ENCODE measurements at places on chromosomes 11 and 22. TPM values are rescaled to one million over a fixed set of nuclear protein-coding genes. Genes with fewer than 3 reads are reported as not detected.

The CREB3L1 gene
- 0.37 TPM for total RNA-seq

The ANAPC15 gene
- 65.6 TPM for total RNA-seq

DNA sequence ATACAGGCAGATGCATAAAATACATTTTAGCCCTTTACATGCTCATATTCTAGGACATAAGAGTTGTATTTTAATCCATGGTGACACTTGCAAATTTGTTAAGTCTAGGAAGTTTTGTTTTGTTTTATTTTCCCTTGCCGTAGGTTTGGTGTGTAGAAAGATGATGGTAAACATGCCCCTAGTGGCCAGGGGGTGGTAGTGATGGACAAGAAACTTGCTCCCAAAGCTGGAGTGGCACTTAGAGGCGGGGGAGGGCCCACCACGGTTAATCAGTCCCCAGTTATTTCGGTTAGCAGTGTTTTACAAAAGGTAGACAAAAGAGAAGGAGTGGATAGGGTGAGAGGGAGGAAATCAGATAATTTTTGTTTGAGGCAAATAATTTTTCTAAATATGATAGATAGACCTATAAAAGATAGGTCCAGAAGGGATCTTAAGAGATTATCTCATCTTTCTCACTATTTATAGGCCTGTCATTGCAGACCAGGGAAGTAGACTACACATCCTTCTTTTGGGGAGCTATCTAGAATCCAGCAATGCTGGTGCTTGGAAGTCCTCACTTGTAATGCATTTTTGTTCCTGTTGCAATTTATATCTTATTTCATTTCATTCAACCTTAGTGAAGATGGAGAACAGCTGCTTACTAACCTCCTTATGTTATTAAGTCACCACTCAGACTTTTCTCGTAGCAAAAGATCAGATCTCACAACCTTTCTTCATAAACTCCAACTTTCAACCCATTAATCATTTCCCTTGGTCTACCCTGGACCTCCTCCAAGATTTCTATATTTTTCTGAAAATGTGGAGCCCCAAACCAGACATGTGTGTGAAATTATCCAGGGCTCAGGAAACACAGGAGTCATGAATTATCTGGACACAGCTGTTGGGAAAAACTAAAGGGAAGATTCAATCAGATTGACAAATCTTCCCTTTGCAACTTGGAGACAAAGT lies 5.9 kb upstream of the BDNF start:
- DNase-seq, result no peak

DNA sequence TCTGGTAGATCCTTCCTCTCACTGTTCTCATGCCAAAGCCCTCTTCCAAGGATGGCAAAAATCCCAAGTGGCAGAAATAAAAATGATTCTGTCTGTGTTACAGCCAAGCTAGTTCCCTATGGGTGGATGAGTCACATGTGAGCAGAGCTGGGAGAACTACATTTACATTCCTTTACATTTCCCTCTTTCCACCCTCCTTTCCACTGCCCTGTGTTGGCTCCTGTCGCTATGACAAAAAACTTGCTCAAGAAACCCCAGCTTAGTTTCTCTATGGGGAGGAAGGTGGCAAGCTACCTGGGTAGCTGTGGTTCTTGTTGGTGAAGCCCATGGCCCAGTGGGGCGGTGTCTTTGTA lies 10.2 kb upstream of the DDB2 start:
- no peak for DNase-seq

The LRRC74B gene
- not detected for total RNA-seq

- DNase-seq, result no peak
Observed at GRCh38 chr11:44125598-44125997, 30.1 kb downstream of the EXT2 start.

DNA sequence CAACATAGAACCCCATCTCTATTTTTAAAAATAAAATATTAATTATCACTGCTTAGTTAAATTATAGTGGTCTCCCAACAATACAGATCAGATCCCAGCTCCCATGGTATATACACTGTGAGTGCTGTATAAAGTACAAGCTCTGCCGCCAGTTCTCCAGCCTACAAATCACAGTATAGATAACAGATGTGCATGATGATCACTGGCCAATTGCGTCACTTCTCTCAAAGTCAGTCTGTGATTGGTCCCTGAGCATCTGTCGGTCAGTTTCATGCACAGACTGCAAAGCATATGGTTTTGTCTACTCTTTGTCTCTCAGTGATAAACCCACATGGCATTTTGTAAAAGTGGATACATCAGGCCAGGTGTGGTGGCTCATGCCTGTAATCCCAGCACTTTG lies 15.7 kb downstream of the PPARA start:
- no peak for DNase-seq

DNA sequence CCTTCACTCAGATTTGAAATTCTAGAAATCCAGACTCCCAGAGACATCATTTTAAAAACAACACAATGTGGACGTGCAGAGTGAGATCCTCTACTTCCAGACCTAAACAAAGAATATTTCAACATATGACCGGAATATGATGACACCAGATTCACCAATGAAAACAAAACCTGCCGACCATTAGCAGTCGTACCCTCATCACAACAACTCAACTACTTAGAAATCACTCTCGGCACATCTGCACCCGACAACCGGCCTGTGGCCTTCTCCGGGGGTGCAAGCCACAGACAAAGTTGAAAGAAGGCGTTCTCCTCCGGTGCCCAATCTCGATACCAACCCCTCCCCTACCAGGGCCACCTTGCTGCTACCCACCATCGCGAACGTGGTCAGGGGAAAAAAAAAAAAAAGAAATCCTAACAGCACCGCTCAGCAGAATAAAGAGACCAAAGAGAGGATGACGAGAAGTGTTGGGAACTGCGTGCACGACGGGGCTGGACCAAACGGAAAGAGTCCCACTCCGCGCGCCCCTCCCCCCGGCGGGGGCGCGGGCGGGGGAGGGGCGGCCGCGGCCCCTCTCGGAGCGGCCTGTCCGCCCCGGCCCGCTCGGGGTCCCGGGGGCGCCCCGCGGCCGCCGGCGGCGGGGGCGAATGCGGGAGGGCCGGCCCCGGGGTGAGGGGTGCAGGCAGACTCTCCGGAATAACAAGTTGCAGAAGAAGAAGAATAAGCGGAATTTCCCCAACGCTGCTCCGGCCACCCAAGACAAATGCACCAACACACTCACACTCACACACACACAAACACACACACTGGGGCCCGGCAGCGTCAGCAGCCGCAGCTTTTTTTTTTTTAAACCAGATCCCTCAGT lies 1.7 kb downstream of the PHF21A start:
- DNase-seq, result no peak

GRCh38 chr11:113603277-113604059 lies 102.6 kb downstream of the TMPRSS5 start:
- DNase-seq, result no peak

DNA sequence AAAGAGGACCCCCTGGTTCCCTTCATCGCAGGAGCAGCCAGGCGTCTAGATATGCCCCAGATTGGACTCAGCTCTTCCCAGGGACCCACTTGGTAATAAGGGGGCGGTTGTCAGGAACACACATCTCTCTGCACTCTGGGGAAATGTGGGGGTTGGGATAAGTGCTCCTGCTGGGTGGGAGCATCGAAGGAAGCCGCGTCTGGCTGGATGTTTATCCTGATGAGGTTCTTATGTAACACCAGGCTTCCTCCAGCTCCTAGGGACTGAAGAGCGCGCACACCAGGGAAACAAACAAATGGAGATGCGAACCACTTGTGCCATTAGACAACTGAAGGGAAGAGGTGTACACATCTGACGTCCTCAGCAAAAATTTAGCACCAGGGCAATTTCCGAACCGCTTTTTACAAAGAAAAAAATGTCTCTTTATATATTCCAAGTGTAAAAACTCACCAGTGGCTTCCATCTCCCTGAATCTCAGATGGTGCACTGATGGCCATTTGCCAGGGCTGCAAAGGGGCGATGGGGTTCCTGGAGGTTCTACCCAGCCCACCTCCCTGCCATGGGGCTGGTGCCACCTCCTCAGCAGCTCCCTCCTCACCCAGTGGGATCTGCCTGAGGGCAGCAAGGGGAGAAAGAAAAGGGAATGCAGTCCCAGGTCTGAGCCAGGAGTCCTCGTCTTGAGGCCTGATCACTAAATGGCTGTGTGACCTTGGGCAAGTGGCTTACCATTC lies 89.4 kb downstream of the PKNOX2 start:
- no peak for DNase-seq

DNA sequence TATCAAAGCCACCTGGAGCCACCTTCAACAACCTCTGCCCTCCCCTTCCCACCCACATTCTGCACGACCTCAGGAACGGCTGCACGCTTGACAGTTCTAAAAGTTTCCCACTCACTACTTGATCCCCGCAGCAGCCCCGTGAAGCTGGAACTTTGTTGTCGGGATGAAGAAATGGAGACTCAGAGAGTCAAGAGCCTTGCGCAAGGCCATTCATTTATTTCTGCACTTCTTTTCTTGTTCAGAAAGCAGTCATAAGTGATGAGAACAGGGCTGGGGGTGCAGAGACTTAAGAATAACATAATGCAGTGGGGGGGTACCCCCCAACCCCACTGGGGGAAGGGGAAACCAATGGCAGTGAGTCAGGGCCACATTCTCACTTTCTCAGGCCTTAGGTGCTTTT lies 2.2 kb upstream of the ZFTA start:
- no peak for DNase-seq

DNA sequence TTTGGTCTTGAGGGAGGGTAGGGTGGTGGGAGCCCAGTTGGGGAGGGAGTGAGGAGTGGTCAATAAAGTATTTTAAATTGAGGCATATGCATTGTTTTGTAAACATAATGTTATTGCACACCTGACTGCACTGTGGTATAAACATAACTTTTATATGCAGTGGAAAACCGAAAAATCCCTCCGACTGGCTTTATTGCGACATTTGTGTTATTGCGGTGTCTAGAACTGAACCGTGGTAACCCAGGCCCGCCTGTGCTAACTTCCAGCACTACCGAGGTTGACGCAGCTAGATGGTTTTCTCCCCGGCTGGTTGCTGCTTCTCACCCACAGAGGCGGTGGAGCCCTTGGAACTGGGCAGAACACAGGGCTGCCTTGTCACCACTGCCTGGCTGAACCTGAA lies 7.6 kb upstream of the RNH1 start:
- DNase-seq, result no peak

The SAA2 gene
- total RNA-seq, result 5.2 TPM

- no peak for DNase-seq
Observed at GRCh38 chr11:119999220-119999619, 138.7 kb downstream of the TRIM29 start.

GRCh38 chr11:99241066-99241465 lies 220.3 kb downstream of the CNTN5 start:
- no peak for DNase-seq
